ENCODE measurements at places on chromosomes 12 and 14. TPM values are rescaled to one million over a fixed set of nuclear protein-coding genes. Genes with fewer than 3 reads are reported as not detected.

ADCY4 gene
- total RNA-seq = 10.6 TPM

RASSF8 gene
- 6.9 TPM for total RNA-seq

JPH4 gene
- total RNA-seq = 0.46 TPM

PTPRR gene
- total RNA-seq = 0.20 TPM

CRIP1 gene
- 14.0 TPM for total RNA-seq

AMDHD1 gene
- 1.1 TPM for total RNA-seq

AICDA gene
- total RNA-seq = not detected

CCER1 gene
- total RNA-seq = not detected

OVCH1 gene
- total RNA-seq = not detected

PRMT5 gene
- 31.8 TPM for total RNA-seq

GRCh38 chr14:73759183-73759713, 45.1 kb upstream of the PNMA1 start:
- peak overlapping the region; percentile 99 for H3K27ac ChIP-seq
- peaks cover 74% of the 10 kb centered on the region for H3K4me1 ChIP-seq
- peak overlapping the region; percentile 76 for H3K4me3 ChIP-seq
- DNase-seq = peak; percentile 67
- no peaks in the 10 kb centered on the region for H3K36me3 ChIP-seq

DNA sequence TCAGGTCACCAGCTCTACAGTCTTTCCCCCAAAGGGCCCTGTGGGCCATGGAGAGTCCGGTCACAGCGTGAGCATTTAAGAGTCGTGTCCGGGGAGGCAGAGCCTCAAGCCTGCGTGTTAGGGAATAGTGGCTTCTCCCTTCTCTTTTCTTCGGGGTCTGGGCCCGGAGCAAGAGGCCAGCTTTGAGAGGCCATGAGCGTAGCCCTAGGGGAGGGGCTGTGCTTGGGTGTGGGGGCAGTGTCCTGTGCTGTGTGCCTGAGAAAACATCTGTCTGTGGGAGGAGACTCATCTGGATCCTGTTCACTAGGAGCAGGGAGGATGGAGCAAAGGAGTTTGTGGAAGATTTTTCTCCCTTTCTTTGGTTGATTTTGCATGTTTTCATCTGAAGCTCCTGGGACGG, 5.3 kb downstream of the LRP1-AS start:
- no peaks in the 10 kb centered on the region for H3K4me1 ChIP-seq
- H3K27ac ChIP-seq = no peak overlapping the region
- H3K27me3 ChIP-seq = no peaks in the 10 kb centered on the region
- DNase-seq = no peak

DNA sequence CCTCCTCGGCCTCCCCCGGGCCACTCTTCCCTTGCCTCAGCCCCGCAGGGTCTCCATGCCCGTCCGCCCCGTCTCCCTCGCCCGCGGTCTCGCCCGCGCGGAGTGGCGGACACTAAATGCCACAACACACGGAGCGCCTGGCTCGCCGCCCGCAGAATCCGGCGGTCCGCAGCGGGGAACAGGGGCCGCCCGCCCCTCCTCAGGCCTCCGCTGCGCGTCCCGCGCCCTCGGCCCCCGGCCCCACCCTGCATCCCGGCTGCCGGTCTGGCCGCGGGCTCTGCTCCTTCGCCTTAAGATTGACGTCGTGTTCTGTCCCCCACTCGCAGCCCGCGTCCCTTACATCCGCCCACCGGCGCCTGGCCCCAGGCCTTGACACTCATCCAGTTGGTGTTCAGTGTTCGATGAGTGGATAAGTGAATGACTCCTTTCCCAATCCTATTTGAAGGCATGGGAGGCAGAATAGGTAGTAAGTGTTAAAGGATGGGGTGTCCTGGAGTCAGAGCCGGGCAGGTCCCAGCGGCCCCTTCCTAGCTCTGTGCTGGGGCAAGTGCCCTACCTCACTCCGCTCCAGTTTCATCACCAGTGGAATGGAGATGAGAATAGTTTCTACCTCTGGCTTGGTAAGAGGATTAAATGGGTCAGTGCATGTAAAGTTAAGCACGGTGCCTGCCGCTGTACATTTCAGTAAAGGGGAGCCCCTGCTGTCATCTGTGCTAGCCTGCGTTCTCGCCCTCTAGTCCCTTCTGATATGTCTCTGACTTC, 622 bp downstream of the TECPR2 start:
- no peaks in the 10 kb centered on the region for H3K27me3 ChIP-seq
- peak overlapping the region; percentile 79 for H3K27ac ChIP-seq
- peak; percentile 29 for DNase-seq

DNA sequence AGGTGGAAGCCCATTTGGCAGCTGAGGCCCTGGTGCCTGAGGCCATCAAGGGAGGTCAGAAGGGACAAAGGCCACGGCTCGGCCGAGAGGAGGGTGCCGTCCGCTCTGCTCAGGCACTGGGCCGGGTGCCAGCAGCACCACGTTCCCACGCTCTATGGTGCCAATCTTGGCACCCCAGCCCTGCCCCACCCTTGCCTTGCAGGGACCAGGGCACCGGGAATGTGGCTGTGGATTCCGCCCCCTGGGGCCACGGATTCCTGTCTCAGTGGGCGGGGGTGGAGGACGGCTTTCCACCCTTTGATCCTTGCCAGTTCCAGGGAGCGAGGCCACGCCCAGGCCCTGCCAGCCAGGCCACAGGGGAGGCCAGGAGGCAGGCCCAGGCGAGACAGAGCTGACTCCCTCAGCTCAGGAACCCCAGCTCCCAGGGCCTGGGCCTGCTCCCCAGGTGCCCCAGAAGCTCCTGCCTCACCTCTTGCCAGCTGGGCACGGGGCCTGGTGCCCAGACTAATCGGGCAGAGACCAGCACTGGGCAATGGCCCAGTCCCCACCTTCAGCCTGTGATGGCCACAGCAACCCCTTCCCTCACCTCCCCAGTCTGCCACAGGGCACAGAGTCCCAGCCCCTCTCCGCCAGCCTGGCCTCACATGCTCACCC, 26.4 kb upstream of the GPR132 start:
- H3K27ac ChIP-seq = peak overlapping the region; percentile 92
- no peak overlapping the region for H3K4me3 ChIP-seq
- H3K4me1 ChIP-seq = peaks cover 31% of the 10 kb centered on the region
- H3K27me3 ChIP-seq = no peaks in the 10 kb centered on the region
- peak; percentile 88 for DNase-seq

GRCh38 chr14:68949601-68949965, 29.5 kb downstream of the ACTN1 start:
- DNase-seq = no peak
- no peak overlapping the region for H3K27ac ChIP-seq

- no peaks in the 10 kb centered on the region for H3K27me3 ChIP-seq
- no peaks in the 10 kb centered on the region for H3K36me3 ChIP-seq
- no peak for DNase-seq
- H3K27ac ChIP-seq = no peak overlapping the region
Measured at GRCh38 chr14:72947366-72948160, 21.3 kb downstream of the DCAF4 start.

DNA sequence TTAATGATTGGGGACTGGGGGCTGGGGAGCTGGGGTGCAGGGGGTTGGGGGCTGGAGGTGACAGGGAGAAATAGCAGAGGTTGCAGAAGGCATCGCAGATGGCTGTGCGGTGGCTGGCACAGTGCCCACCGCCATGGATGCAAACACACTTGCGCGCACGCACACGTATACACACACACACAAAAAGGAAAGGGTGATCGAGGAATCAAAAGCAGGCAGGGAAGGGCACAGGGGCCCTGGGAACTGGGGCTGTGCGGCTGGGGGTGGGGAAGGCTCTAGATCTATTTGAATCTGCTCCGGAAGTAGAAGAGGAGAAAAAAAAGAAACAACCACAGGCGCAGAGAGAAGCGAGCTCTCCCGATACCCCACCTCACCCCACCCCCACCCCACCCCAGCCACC, 39.4 kb downstream of the ZFHX2 start:
- H3K27me3 ChIP-seq = no peaks in the 10 kb centered on the region
- no peak overlapping the region for H3K27ac ChIP-seq
- DNase-seq = no peak
- H3K4me3 ChIP-seq = no peak overlapping the region
- no peaks in the 10 kb centered on the region for H3K36me3 ChIP-seq
- no peaks in the 10 kb centered on the region for H3K4me1 ChIP-seq

DNA sequence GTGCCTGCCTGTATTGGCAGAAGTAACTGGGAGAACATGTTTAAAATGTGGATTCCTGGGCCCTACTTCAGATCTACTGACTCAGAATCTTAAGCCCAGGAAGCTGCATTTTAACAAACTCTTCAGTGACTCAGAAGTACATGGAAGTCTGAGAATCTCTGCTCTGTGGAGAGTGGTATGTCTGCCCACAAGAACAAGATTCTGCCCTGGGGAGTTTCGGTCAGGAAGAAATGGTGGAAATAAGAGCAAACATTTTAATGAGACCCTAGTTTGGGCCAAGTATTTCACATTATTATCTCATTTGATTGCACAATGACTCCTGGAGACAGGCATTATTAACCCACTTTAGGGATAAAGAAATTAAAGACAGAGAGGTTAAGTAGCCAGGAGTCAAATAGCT, 8.2 kb downstream of the ALDH1L2 start:
- no peaks in the 10 kb centered on the region for H3K27me3 ChIP-seq
- no peak overlapping the region for H3K4me3 ChIP-seq
- no peak for DNase-seq

- no peaks in the 10 kb centered on the region for H3K27me3 ChIP-seq
- no peak overlapping the region for H3K27ac ChIP-seq
- H3K4me3 ChIP-seq = no peak overlapping the region
- H3K4me1 ChIP-seq = no peaks in the 10 kb centered on the region
- DNase-seq = no peak
- no peaks in the 10 kb centered on the region for H3K36me3 ChIP-seq
Measured at GRCh38 chr12:79587368-79587767, 103.4 kb downstream of the PAWR start.

- no peaks in the 10 kb centered on the region for H3K27me3 ChIP-seq
- no peaks in the 10 kb centered on the region for H3K4me1 ChIP-seq
- H3K36me3 ChIP-seq = no peaks in the 10 kb centered on the region
- no peak for DNase-seq
Measured at GRCh38 chr14:56002342-56002741, 115.9 kb upstream of the PELI2 start.

DNA sequence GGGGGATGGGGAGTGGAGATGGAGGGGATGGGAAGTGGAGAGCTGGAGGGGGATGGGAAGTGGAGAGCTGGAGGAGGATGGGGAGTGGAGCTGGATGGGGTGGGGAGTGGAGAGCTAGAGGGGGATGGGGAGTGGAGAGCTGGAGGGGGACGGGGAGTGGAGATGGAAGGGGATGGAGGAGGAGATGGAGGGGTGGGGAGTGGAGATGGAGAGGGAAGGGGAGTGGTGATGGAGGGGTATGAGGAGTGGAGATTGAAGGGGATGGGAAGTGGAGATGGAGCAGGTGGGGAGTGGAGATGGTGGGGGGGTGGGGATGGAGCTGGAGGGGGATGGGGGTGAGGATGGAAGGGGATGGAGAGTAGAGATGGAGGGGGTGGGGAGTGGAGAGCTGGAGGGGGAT, 26.1 kb downstream of the NCOR2 start:
- H3K27me3 ChIP-seq = no peaks in the 10 kb centered on the region
- H3K4me3 ChIP-seq = no peak overlapping the region
- H3K27ac ChIP-seq = no peak overlapping the region
- H3K36me3 ChIP-seq = no peaks in the 10 kb centered on the region
- H3K4me1 ChIP-seq = peaks cover 19% of the 10 kb centered on the region
- no peak for DNase-seq

DNA sequence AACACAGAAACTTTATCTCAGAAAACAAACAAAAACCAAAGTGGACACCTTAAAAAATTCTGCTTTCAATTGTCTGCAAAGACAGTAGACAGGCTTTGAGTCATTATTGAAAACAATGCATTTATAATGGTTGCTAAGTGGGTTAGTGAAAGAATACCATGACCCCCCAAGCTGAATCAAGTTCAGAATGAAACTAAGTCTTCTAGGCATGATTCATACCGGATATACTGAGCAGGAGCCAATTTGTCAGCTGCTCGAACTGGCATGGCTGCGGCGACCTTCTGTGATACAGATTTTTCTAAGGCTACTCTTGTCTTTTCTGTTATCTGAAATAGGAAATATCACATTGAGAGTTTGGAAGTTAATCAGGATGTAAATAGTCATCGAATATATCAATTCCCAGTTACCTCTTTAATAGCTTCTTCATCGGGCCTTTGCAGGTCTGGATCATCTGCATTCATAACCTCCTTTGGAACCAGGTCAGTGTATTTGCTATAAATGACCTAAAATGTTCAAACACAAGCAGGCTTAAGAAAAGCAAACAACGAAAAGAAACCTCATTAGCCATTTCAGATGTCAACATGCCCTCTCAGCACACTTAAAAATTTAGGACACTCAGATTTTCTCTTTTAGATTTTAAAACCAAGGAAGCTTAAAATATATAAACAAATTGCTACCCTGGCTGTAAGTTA, 22.3 kb downstream of the SNW1 start:
- H3K27me3 ChIP-seq = no peaks in the 10 kb centered on the region
- H3K36me3 ChIP-seq = peaks cover 6% of the 10 kb centered on the region
- no peak for DNase-seq

- H3K27ac ChIP-seq = no peak overlapping the region
- no peak for DNase-seq
- H3K4me3 ChIP-seq = no peak overlapping the region
- no peaks in the 10 kb centered on the region for H3K27me3 ChIP-seq
- H3K36me3 ChIP-seq = no peaks in the 10 kb centered on the region
Measured at GRCh38 chr12:47867495-47867941, 37.3 kb downstream of the VDR start.

Data from pancreas (tissue), 10 donors.